ENCODE measurements at places on chromosomes 7 and 10. TPM values are rescaled to one million over a fixed set of nuclear protein-coding genes. Genes with fewer than 3 reads are reported as not detected.

OPALIN gene
- not detected for total RNA-seq

SNX10 gene
- not detected for total RNA-seq

PNLIPRP3 gene
- total RNA-seq: not detected

EPHA1 gene
- total RNA-seq: 0.32 TPM

CPA5 gene
- 2.6 TPM for total RNA-seq

CALML5 gene
- not detected for total RNA-seq

PTN gene
- 0.23 TPM for total RNA-seq

FAM171A1 gene
- 22.3 TPM for total RNA-seq

GRCh38 chr7:117863618-117864017 lies 9.6 kb downstream of the CTTNBP2 start:
- H3K4me1 ChIP-seq: no peaks in the 10 kb centered on the region
- no peaks in the 10 kb centered on the region for H3K27me3 ChIP-seq
- no peak for DNase-seq
- no peak overlapping the region for H3K4me3 ChIP-seq
- no peaks in the 10 kb centered on the region for H3K36me3 ChIP-seq

DNA sequence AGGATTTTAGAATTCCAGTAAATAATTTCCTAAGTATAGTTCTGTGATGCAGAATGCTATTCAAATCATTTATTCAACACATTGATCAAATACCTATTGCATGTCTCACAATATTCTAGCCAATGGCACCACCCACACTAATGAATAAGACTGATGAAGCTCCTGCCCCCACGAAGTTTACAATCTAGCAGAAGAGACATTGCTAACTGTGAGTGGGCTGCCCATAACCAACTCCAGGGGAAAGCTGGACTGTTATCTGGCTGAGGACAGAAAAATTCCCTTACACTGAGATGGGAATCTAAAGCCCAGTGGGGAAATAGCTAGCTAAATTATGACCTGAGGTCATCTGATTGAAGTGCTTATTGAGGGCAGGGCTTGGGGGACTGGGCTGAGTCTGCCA lies 128.8 kb upstream of the LYZL2 start:
- H3K4me3 ChIP-seq: no peak overlapping the region
- no peak for DNase-seq
- no peaks in the 10 kb centered on the region for H3K36me3 ChIP-seq

GRCh38 chr7:44201813-44202212 lies 1.0 kb downstream of the YKT6 start:
- DNase-seq: no peak
- peak overlapping the region; percentile 71 for H3K4me3 ChIP-seq
- H3K27ac ChIP-seq: no peak overlapping the region
- peaks cover 12% of the 10 kb centered on the region for H3K36me3 ChIP-seq

DNA sequence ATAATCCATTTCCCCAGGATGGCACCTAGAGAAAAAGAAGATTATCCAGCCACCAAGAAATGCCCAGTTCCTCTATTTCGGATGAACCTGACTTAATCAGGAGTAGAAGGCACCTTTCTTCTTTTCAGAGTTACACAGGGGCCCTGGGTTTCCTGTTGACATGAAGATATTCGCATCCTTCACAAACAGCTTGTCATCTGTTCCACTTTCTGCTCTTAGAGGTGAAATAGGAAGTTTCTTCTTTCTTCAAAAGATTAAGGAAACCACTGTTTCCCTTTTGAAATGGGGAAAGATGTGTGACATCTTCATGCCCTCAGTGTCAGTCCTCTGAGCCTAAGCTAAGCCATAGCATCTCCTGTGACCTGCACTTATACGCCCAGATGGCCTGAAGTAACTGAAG lies 39.1 kb upstream of the RAB18 start:
- no peaks in the 10 kb centered on the region for H3K36me3 ChIP-seq
- H3K4me1 ChIP-seq: no peaks in the 10 kb centered on the region
- no peak overlapping the region for H3K27ac ChIP-seq
- DNase-seq: no peak
- no peaks in the 10 kb centered on the region for H3K27me3 ChIP-seq

DNA sequence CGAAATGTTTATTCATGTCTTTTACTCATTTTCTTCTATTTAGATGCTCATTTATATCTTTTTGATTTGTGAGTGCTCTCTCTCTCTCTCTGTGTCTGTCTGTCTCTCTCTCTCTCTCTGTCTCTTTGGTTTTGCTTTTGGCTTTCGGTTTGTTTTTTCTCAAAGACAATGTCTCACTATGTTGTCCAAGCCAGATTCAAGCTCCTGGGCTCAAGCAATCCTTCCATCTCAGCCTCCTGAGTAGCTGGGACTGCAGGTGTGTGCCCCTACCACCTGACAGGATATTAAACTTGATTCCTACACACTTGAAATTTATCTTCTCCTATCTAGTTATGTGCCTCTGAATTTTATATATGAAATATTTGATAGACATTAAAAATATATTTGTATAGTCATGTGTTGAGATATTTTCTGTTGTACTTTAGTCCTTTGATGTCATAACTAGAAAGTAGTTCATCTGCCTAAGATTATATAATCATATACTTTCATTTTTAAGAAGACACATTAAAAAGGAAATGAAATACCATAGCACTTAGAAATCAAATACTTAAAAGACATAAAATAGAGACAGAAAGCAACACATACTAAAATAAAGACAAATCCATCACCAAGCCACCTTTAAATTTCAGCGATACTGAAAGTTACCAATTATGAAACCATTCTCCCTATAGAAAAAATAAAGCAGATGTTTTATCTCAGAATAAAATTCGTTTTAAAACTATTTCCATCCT lies 68.1 kb upstream of the SFMBT2 start:
- DNase-seq: no peak
- no peak overlapping the region for H3K27ac ChIP-seq
- H3K27me3 ChIP-seq: no peaks in the 10 kb centered on the region
- H3K4me3 ChIP-seq: no peak overlapping the region

- DNase-seq: no peak
- H3K4me3 ChIP-seq: no peak overlapping the region
- H3K4me1 ChIP-seq: peaks cover 11% of the 10 kb centered on the region
- no peaks in the 10 kb centered on the region for H3K27me3 ChIP-seq
These were observed 84.8 kb downstream of the FAM53B start for GRCh38 chr10:124659380-124659779.

- DNase-seq: peak; percentile 77
- H3K36me3 ChIP-seq: no peaks in the 10 kb centered on the region
- H3K4me3 ChIP-seq: no peak overlapping the region
- H3K27ac ChIP-seq: no peak overlapping the region
These were observed 123.1 kb upstream of the ADO start for GRCh38 chr10:62681211-62681940.

DNA sequence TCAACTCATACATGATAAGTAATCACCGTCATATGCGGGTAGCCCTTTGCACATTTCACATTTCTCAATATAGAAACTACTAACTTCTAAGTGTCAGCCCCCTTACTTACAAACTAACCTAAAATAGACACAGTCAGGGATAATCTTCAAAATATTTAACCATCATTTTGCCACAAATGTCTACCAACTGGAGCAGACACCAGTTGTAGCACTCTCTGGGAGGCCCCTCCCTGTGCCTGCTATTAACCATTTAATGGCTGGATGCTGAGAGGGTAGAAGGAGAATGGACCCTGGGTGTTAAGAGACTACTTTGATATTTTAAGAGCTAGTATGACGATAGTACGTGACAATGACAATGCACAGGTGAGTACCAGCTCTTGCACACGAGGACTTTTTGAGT lies 116.4 kb downstream of the SORBS1 start:
- DNase-seq: no peak
- H3K27me3 ChIP-seq: no peaks in the 10 kb centered on the region
- peaks cover 7% of the 10 kb centered on the region for H3K4me1 ChIP-seq
- H3K4me3 ChIP-seq: no peak overlapping the region
- no peaks in the 10 kb centered on the region for H3K36me3 ChIP-seq

- H3K4me1 ChIP-seq: peaks cover 16% of the 10 kb centered on the region
- no peak overlapping the region for H3K27ac ChIP-seq
These were observed 48.3 kb downstream of the SVIL start for GRCh38 chr10:29586509-29586908.

DNA sequence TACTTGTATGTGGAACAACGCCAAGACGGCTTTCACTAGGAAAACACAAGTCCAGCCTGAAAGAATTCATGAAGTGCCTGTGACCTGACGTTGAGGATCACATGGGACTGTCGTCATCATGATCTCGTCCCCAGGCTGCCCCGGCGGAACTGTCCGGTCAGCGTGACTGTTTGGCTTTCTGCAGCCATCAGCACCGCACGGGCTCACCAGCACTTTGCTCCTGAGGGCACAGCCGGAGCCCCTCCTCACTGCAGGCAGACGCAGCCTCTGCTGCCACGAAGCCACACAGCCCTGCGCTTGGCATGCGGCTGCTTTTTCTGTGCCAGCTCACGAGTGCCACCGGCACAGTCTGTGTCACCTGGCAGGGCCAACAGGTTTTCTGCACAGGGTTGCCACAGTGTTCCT lies 9.4 kb upstream of the GET4 start:
- no peaks in the 10 kb centered on the region for H3K27me3 ChIP-seq
- DNase-seq: no peak
- H3K36me3 ChIP-seq: no peaks in the 10 kb centered on the region
- no peaks in the 10 kb centered on the region for H3K4me1 ChIP-seq
- H3K27ac ChIP-seq: no peak overlapping the region

DNA sequence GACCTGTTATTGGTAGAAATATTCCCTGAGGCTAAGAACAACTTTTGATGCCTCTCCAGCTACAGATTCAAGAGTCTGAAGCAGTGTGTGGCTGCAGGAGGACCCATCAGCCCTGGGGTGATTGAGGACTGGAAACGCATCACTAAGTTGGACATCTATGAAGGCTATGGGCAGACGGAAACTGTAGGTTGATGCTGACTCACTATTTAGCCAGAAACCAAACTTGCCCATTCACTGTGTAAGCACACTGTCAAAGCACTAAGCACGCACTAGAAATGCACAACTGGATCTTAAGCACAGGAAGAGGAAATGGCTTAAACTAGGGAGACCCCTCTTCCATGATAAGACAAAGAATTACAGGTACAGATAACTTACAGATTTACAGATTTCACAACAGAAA lies 20.8 kb downstream of the ACSM6 start:
- H3K27me3 ChIP-seq: no peaks in the 10 kb centered on the region
- peaks cover 4% of the 10 kb centered on the region for H3K4me1 ChIP-seq
- no peak for DNase-seq
- H3K4me3 ChIP-seq: no peak overlapping the region

DNA sequence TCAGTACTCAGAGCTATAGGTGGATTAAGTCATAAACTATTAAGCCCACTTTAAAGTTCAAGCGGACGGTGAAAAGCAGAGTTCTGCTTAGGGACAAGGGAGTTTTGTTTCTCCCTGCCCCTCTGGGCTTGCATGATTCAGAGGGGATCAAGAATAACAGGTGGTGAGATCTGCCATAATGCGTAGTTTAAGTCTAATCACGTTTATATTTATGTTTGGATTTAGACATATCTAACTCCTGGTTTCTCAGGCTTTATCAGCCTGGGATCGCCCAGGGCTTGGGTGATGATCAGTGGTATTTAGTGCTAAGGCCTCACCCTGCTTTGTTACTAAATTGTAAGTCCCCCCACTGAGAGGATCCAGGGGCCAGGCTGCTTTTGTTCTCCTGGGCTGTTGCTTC lies 335.4 kb upstream of the NRP1 start:
- peaks cover 9% of the 10 kb centered on the region for H3K4me1 ChIP-seq
- DNase-seq: peak; percentile 79
- no peaks in the 10 kb centered on the region for H3K27me3 ChIP-seq
- H3K36me3 ChIP-seq: no peaks in the 10 kb centered on the region

Data from SJCRH30 (cell line).